ENCODE measurements at places on chromosomes 12 and 14. TPM values are rescaled to one million over a fixed set of nuclear protein-coding genes. Genes with fewer than 3 reads are reported as not detected.
A peak's percentile ranks its signal among the peaks of the same experiment; 100 is the strongest.

GRCh38 chr12:4217091-4217490 lies 56.5 kb upstream of the CCND2 start:
- H3K4me3 ChIP-seq = no peak overlapping the region
- DNase-seq = no peak
- no peaks in the 10 kb centered on the region for H3K27me3 ChIP-seq

DNA sequence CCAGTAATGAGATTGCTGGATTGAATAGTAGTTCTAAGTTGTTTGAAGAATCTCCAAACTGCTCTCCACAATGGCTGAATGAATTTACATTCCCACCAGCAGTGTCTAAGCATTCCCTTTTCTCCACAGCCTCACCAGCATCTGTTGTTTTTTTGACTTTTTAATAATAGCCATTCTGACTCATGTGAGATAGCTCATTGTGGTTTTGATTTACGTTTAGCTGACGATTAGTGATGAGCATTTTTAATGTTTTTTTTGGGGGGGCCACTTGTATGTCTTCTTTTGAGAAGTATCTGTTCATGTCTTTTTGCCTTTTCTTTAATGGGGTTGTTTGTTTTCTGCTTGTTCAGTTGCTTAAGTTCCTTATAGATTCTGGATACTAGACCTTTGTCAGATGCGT lies 8.1 kb upstream of the SLC15A5 start:
- H3K4me1 ChIP-seq = no peaks in the 10 kb centered on the region
- H3K27me3 ChIP-seq = no peaks in the 10 kb centered on the region
- H3K27ac ChIP-seq = no peak overlapping the region
- no peak for DNase-seq
- no peaks in the 10 kb centered on the region for H3K36me3 ChIP-seq
- H3K4me3 ChIP-seq = no peak overlapping the region

- no peak for DNase-seq
- no peak overlapping the region for H3K4me3 ChIP-seq
- no peaks in the 10 kb centered on the region for H3K36me3 ChIP-seq
- peaks cover 2% of the 10 kb centered on the region for H3K27me3 ChIP-seq
Observed at GRCh38 chr14:91414475-91414833, 3.2 kb downstream of the CCDC88C start.

- no peak for DNase-seq
- H3K4me3 ChIP-seq = no peak overlapping the region
- H3K4me1 ChIP-seq = peaks cover 12% of the 10 kb centered on the region
- H3K27me3 ChIP-seq = no peaks in the 10 kb centered on the region
Observed at GRCh38 chr12:50659690-50660424, 104.0 kb upstream of the ATF1 start.

DNA sequence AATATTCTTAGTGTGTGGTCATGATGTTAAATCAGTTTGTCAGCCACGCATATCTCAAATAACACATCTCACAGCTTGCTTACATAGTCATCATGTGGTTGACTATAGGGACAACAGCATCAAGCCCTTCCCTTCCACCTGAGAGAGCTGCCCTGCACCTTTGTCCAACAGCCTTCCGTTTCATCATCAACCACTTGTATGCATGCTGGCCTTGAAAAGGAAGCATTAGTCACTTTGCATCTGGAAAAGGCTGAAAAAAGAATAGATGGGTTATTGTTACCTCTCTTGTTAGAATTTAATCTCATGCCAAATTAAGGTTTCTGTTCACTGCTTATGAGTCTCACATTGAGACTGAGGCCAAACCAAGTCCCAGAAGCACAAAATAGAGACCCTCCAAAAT lies 1586.5 kb upstream of the SEL1L start:
- no peaks in the 10 kb centered on the region for H3K36me3 ChIP-seq
- no peaks in the 10 kb centered on the region for H3K27me3 ChIP-seq
- H3K27ac ChIP-seq = no peak overlapping the region
- no peaks in the 10 kb centered on the region for H3K4me1 ChIP-seq
- no peak for DNase-seq
- H3K4me3 ChIP-seq = no peak overlapping the region

- H3K36me3 ChIP-seq = no peaks in the 10 kb centered on the region
- no peaks in the 10 kb centered on the region for H3K4me1 ChIP-seq
Observed at GRCh38 chr12:34297790-34298164, 275.5 kb downstream of the ALG10 start.

GRCh38 chr12:110281549-110282299 lies 677 bp downstream of the ATP2A2 start:
- DNase-seq = no peak
- H3K4me1 ChIP-seq = peaks cover 22% of the 10 kb centered on the region
- H3K27me3 ChIP-seq = no peaks in the 10 kb centered on the region
- no peaks in the 10 kb centered on the region for H3K36me3 ChIP-seq
- peak overlapping the region; percentile 82 for H3K4me3 ChIP-seq

DNA sequence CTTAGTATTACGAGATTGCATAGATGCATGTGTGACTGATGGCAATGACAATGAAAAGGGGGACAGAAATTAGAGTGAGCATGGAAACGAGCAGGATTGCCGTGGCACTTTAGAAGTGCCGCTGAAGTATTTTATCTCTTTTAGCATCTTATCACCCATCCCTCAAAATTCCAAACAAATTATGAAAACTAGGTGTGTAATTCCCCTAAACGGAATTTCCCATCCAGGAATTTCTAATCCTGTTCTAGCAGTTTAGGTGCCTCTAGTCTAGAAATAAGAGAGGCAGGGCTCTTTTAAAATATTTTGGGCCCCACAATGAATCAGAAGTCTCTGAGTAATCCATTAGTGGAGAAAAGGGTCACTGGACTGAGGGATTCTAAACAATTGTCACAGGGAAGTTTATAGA lies 947 bp downstream of the TMEM52B start:
- no peaks in the 10 kb centered on the region for H3K36me3 ChIP-seq
- H3K4me1 ChIP-seq = no peaks in the 10 kb centered on the region
- DNase-seq = no peak

GRCh38 chr12:53484686-53485575 lies 14.3 kb downstream of the MAP3K12 start:
- H3K27me3 ChIP-seq = no peaks in the 10 kb centered on the region
- no peaks in the 10 kb centered on the region for H3K4me1 ChIP-seq
- no peak overlapping the region for H3K27ac ChIP-seq

GRCh38 chr14:31893221-31893757 lies 183.8 kb upstream of the ARHGAP5 start:
- peak overlapping the region; percentile 2 for H3K27ac ChIP-seq
- no peak for DNase-seq
- no peaks in the 10 kb centered on the region for H3K36me3 ChIP-seq
- no peaks in the 10 kb centered on the region for H3K27me3 ChIP-seq

- H3K36me3 ChIP-seq = no peaks in the 10 kb centered on the region
- H3K4me1 ChIP-seq = peaks cover 13% of the 10 kb centered on the region
- no peak within 1 kb of the TSS for H3K27ac ChIP-seq
- DNase-seq = peak; percentile 70
- H3K4me3 ChIP-seq = peak within 1 kb of the TSS; percentile 39
- H3K27me3 ChIP-seq = peaks cover 58% of the 10 kb centered on the region
Observed at GRCh38 chr14:60485598-60486251, at the start of gene C14orf39. Gene C14orf39 (minus strand): TSS chr14:60486063. CDS start chr14:60485078, 985 bp downstream.

- H3K36me3 ChIP-seq = no peaks in the 10 kb centered on the region
- no peaks in the 10 kb centered on the region for H3K4me1 ChIP-seq
- H3K4me3 ChIP-seq = no peak overlapping the region
- H3K27ac ChIP-seq = no peak overlapping the region
- no peak for DNase-seq
- H3K27me3 ChIP-seq = no peaks in the 10 kb centered on the region
Observed at GRCh38 chr12:93174048-93174447, 203.7 kb upstream of the NUDT4 start.

- H3K27me3 ChIP-seq = no peaks in the 10 kb centered on the region
- H3K4me1 ChIP-seq = no peaks in the 10 kb centered on the region
- no peak overlapping the region for H3K27ac ChIP-seq
- no peak overlapping the region for H3K4me3 ChIP-seq
Observed at GRCh38 chr14:83887866-83888265, 1642.1 kb upstream of the FLRT2 start.

DNA sequence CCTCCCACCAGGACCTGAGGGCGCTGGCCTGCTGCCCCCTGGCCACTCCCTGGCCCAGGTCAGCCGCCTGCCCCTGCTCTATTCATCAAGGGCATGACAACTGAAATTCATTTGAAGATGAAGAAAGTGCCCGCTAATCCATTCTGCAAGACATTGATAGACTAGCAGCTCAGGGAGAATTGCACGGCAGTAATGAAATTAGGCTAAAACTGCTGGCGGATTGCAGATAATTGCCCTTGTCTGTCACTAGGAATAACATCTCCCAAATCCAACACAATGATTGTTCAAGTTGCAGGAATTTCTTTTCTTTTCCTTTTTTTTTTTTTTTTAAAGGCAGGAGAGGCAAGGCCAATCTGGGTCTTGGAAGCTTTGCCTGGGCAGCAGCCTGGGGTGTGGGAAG lies 44.5 kb downstream of the MVK start:
- H3K36me3 ChIP-seq = no peaks in the 10 kb centered on the region
- peaks cover 43% of the 10 kb centered on the region for H3K4me1 ChIP-seq
- no peak overlapping the region for H3K4me3 ChIP-seq
- peaks cover 29% of the 10 kb centered on the region for H3K27me3 ChIP-seq
- no peak for DNase-seq

GRCh38 chr12:23781118-23781517 lies 168.4 kb downstream of the SOX5 start:
- DNase-seq = no peak
- no peaks in the 10 kb centered on the region for H3K4me1 ChIP-seq
- H3K4me3 ChIP-seq = no peak overlapping the region
- no peak overlapping the region for H3K27ac ChIP-seq
- no peaks in the 10 kb centered on the region for H3K36me3 ChIP-seq

GRCh38 chr12:113826805-113827538 lies 139.2 kb downstream of the RBM19 start:
- H3K4me1 ChIP-seq = peaks cover 53% of the 10 kb centered on the region
- no peak overlapping the region for H3K4me3 ChIP-seq
- H3K27ac ChIP-seq = no peak overlapping the region
- H3K27me3 ChIP-seq = no peaks in the 10 kb centered on the region
- DNase-seq = peak; percentile 78

- peak overlapping the region; percentile 69 for H3K4me3 ChIP-seq
- H3K4me1 ChIP-seq = peaks cover 10% of the 10 kb centered on the region
- DNase-seq = peak; percentile 30
- peak overlapping the region; percentile 82 for H3K27ac ChIP-seq
- no peaks in the 10 kb centered on the region for H3K36me3 ChIP-seq
Observed at GRCh38 chr14:87992346-87992717, 650 bp downstream of the GALC start.

DNA sequence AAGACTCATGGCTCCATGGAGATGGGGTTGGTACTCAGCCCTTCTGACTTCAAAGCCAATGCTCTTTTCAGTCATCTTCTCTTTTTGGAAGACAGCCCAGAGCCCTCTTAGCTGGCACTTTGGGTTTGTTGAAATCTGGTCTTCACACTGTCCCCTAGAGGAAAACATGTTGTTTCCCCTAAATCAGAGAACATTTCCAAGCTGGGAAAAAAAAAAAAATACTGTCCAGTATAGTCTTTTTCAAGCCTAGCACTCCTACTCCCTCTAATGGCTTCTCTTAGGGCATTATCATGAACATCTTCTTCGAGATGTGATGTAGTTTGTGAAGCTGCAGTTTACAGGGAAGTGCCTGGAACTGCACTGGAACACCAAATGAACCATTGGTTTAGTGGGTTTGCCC lies 3.0 kb upstream of the ZC3H14 start:
- H3K27me3 ChIP-seq = no peaks in the 10 kb centered on the region
- H3K36me3 ChIP-seq = no peaks in the 10 kb centered on the region
- peaks cover 8% of the 10 kb centered on the region for H3K4me1 ChIP-seq
- no peak overlapping the region for H3K27ac ChIP-seq
- H3K4me3 ChIP-seq = no peak overlapping the region

- no peak overlapping the region for H3K27ac ChIP-seq
- DNase-seq = peak; percentile 63
- no peak overlapping the region for H3K4me3 ChIP-seq
- H3K27me3 ChIP-seq = no peaks in the 10 kb centered on the region
Observed at GRCh38 chr14:30156571-30156970, 228.9 kb upstream of the PRKD1 start.

DNA sequence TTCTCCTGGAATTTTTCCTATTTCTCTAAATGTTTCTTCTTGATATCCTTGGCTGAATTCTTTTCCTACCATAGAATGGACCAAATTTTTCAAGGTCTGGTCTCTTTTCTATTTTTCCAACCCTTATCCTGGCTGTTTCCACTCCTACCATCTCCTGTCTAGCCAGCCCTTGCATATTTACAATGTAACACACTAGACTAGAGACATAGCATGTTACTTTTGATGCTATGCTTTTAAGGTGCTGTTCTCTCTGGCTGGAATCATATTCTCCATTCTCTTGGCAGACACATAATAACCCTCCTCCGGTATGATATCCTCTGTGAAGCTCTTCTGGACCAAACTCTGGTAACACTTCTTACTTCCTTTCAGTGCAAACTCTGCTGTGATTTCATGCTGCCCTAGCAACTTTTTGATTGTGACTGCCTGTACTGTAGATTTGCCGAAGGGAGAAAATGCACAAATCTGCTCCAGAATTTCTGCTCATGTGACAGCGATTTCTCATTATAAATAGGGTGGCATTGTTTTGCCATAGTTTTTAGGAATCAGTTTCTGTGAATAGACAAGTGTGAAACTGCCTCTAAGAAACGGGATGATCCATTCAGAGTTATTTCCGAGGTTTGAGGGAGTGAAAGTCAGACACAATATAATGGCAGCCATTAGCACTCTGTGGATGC lies 284.4 kb downstream of the MDGA2 start:
- H3K27ac ChIP-seq = peak overlapping the region; percentile 29
- H3K36me3 ChIP-seq = no peaks in the 10 kb centered on the region
- DNase-seq = no peak
- no peaks in the 10 kb centered on the region for H3K27me3 ChIP-seq
- no peaks in the 10 kb centered on the region for H3K4me1 ChIP-seq

The LBHD2 gene
- total RNA-seq = not detected

The GPR137C gene
- 6.7 TPM for total RNA-seq

The CATSPERB gene
- 0.44 TPM for total RNA-seq

The MYF5 gene
- total RNA-seq = not detected

The KCNC2 gene
- 3.2 TPM for total RNA-seq

The DPPA3 gene
- not detected for total RNA-seq

The IL26 gene
- not detected for total RNA-seq

The SLCO1B3 gene
- 2.9 TPM for total RNA-seq

The KRT5 gene
- total RNA-seq = not detected

The GSC gene
- total RNA-seq = 0.99 TPM

The HOXC4 gene
- 10.3 TPM for total RNA-seq
